ENCODE measurements at places on chromosomes 11 and 22.

GRCh38 chr11:110169738-110170137, 76.5 kb downstream of the ZC3H12C start:
- no peak for DNase-seq

- DNase-seq = no peak
Measured at GRCh38 chr11:31417816-31418215, 48.2 kb downstream of the DNAJC24 start.

DNA sequence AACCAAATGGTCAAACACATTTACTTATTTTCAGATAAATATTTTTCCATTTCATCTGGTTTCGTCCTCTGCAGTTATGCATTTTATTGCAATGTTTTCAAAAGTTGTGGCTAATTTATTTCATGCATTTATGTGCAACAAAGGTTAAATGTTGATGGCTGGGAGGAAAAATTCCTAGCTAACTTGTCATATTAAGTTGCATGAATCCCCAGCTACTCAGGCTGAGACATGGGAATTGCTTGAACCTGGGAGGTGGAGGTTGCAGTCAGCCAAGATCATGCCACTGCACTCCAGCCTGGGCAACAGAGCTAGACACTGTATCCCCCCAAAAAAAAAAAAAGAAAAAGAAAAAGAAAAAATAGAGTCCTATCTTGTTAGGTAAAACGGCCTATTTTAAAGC, 1862.4 kb upstream of the RAG2 start:
- DNase-seq = no peak

GRCh38 chr11:123286255-123286654, 91.2 kb upstream of the CLMP start:
- DNase-seq = no peak

DNA sequence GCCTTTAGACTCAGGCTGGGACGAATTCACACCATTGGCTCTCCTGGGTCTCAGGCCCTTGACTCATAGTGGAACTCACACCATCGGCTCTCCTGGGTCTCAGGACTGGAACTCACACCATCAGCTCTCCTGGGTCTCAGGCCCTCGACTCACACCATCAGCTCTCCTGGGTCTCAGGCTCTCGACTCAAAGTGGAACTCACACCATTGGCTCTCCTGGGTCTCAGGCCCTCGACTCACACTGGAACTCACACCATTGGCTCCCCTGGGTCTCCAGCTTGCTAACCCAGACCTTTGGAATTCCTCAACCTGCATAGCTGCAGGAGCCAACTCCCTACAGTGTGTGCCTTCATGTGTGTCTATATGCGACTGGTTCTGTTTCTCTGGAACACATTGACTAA, 56.7 kb downstream of the SHISAL1 start:
- no peak for DNase-seq

DNA sequence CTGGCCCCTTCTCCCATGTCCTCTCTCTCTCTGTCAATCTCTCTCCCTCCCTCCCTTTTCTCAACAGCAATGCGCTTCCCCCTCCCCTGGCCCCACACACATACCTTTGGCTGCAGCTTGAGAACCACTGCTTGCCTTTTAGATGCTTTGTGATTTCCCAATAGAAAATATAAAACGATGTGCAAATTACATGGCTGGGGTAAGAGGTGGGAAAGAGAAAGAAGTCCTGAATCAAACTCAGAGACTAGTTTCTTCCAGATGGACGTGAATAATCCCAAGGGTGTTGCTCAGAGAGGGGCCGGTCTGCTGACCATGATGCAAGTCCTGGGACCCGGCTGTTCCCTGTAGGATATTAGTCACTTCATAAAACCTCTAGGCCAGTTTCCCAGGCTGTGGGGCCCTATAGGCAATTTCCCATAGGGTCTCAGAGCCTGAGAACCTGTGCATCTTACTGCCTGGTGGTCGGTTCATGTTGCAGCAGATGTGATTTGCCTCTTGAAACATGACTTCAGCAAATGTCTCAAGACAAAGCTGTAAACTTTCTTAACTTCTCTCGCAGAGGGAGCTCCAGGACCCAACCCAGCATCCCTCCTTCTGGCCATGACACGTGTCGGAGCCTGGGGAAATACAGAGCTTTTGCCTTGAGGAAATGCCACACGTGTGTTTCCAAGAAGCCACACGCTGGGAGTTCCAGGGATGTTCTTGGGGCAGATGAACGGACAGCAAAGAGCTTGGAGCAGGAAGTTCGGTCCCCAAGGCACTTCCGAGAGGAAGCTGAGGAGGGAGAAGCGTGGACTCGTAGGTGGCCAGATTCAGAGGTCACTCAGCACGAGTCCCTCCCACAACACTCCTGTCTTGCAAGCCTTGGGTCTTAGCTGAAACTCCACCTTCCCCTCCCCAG, 34.5 kb upstream of the ETS1 start:
- DNase-seq = no peak

DNA sequence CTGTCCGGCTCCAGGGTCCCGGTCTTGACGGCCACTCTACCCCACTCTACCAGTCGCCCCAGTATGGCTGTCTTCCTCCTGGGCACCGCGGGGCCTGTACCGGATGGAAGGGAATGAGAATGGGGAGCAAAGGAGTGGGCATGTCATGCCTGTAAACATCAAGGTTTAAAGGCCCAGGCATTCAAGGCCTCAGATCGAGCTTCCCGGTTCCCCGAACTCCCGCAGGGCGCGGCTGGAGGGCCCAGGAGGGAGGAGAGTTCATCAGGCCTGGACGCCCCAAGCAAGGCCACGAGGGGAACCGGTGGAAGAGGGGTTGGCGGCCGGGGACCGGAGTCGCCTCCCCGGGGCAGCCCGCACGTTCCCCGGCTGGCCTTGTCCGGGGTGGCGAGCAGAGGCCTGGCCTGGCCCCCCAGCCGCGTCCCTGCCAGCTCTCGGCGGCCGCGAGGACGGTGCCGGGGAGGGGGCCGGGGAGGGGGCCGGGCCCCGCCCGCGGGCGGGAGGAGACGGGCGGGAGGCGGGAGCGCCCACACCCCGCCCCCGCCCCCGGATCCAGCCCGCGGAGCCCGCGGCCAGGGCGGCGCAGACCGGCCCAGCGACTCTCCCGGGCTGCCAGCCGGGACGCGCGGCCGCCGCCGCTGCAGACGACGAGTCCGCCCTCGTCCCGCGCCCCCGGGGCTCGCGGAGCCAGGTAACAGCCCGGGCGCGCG, at the start of gene CDC42EP1:
Gene CDC42EP1 (plus strand): TSS at position 580 of the 707 bp plus-strand sequence. CDS start 5,870 bp downstream, outside the sequence.
- DNase-seq = no peak

DNA sequence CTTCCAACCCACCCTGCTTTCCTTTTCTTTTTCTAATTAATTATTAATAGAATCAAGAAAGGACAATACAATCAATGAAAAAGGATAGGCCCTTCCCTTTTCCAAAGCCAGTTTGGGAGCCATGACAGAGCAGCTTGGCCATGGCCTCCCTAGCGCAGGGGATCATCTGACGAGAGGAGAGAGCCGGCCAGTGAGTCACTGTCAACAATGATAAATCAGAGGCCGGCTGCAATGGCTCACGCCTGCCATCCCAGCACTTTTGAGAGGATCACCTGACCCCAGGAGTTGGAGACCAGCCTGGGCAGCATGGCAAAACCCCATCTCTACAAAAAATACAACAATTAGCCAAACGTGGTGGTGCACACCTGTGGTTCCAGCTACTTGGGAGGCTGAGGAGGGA, 27.5 kb upstream of the KRTAP5-7 start:
- no peak for DNase-seq

DNA sequence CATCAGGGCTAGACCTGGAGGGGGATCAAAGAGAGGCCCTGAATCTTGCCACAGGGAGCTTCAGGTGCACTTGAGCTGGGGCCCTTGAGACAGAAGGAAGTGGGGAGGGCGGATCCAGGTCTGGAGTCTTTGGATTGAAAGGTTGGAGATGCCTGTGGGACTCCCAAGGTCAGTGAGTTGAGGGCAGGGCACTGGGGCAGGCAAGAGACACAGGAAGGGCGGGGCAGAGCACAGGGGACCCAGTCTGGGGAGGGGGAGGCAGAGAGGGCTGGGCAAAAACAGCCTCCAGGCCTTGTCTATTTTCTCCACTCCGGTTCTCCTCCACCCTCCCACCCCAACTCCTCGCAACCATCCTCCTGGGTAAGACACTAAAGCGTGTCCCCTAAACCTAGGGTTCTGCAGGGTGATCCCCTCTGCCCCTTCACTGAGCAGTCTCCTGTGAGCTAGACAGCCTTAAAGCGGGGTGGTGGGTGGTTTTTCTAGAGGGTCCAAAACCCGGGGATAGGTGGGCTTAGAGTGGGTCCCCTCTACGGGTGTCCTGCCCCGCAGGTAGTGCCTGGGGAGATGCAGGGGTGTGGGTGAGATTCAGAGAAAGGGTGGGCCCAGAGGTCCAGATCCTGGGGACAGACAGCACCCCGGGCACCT, 38.6 kb upstream of the CELSR1 start:
- DNase-seq = no peak

- DNase-seq = peak; percentile 32
Measured at GRCh38 chr11:117458275-117459122, 130.8 kb downstream of the CEP164 start.

GRCh38 chr22:39410264-39410663, 10.7 kb downstream of the TAB1 start:
- DNase-seq = no peak

GRCh38 chr11:130403967-130404366, 24.4 kb downstream of the ADAMTS8 start:
- DNase-seq = no peak

- DNase-seq = no peak
Measured at GRCh38 chr22:43017525-43018460, 2.8 kb upstream of the PACSIN2 start.

GRCh38 chr11:70854901-70855556, 397.3 kb downstream of the SHANK2 start:
- no peak for DNase-seq

Data from stimulated activated CD4-positive, alpha-beta T cell treated with anti-CD3 and anti-CD28 coated beads, TNF-alpha, amount 100 ng/mL, for 24 hours (primary cell).